Stimulated activated CD8-positive, alpha-beta memory T cell treated with anti-CD3 and anti-CD28 coated beads, Interleukin-4, amount 100 ng/mL, for 1 hour (primary cell): ENCODE measurements at places on chromosomes 3 and 15.

- DNase-seq = no peak
Measured at GRCh38 chr3:189833996-189834395, 202.8 kb downstream of the TP63 start.

- DNase-seq = no peak
Measured at GRCh38 chr15:57146506-57147201, 228.2 kb downstream of the TCF12 start.

DNA sequence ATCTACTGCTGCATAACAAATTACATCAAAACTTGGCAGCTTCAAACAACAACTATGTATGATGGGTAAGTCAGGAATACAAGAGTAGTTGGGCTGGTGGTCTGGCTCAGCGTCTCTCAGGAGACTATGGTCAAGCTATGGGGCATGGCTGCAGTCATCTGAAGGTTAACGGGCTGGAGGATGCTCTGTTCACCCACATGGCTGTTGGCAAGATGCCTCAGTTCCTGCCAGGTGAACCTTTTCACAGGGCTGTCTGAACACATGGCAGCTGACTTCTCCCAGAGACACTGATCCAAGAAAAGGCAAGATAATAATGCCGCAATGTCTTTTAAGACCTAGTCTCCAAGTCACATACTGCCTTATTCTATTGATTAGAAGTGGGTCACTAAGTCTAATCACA lies 63.7 kb downstream of the GPR176 start:
- no peak for DNase-seq

GRCh38 chr3:187741403-187742350 lies 3.6 kb downstream of the BCL6 start:
- peak; percentile 59 for DNase-seq

- DNase-seq = no peak
Measured at GRCh38 chr3:183904833-183905780, 20.4 kb upstream of the PARL start.

DNA sequence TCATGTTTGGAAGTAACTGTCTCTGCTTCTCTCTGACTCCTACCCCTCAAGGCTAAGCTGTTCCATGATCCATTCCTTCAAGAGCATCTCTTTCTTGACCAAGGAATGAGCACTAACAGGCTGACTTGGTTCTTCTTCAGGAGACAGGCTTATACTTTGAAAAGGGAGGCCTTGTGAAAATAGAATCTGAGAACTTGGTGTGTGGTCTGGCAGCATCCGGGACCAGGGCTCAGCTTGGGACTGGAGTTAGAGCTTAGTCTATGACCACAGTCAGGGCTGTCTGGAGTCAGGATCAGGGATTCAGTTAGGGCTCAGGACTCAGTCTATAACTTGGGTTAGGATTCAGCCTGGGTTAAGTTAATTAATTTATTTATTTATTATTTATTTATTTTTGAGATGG lies 44.9 kb upstream of the SLC6A6 start:
- DNase-seq = no peak

DNA sequence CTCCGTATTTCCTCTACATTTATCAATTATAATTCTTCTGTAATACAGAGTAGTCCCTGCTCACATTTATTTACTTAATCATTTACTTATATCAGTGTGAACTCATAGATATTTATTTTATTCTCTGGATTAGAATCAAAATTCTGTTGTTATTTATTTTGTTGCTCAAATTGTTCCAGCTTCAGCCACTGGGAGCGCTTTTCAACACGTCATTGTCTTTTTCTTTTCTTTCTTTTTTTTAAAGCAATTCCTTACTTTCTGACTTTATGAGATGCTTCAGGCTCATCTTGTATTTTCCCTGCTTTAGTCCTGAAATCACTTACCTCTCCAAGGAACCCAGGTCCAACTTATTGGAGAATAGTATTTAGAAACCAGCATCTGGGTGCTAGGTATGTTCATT lies 53.4 kb downstream of the GLCE start:
- DNase-seq = no peak

DNA sequence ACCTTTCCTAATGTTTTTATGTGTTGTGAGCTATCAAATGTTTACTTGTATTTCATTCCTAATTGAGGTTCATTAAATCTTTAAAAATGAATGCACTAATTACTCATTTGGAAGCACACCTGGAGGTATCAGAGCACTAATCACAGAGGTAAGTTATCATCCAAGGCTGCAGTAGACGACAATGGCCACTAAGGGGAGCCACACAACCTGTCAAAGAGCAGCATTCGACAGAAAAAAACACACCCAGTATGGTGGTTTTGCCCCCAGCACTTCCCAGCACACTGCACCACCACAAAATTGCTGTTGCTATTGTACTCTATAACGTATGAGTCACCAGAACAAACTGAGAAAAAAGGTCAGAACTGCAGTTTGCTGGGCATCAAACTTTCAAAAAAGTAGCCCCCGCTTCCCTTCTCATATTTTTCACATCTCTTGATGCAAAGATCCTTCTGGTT lies 205.9 kb upstream of the IGF1R start:
- peak; percentile 9 for DNase-seq

GRCh38 chr15:45762726-45763125 lies 127.9 kb downstream of the SQOR start:
- no peak for DNase-seq

DNA sequence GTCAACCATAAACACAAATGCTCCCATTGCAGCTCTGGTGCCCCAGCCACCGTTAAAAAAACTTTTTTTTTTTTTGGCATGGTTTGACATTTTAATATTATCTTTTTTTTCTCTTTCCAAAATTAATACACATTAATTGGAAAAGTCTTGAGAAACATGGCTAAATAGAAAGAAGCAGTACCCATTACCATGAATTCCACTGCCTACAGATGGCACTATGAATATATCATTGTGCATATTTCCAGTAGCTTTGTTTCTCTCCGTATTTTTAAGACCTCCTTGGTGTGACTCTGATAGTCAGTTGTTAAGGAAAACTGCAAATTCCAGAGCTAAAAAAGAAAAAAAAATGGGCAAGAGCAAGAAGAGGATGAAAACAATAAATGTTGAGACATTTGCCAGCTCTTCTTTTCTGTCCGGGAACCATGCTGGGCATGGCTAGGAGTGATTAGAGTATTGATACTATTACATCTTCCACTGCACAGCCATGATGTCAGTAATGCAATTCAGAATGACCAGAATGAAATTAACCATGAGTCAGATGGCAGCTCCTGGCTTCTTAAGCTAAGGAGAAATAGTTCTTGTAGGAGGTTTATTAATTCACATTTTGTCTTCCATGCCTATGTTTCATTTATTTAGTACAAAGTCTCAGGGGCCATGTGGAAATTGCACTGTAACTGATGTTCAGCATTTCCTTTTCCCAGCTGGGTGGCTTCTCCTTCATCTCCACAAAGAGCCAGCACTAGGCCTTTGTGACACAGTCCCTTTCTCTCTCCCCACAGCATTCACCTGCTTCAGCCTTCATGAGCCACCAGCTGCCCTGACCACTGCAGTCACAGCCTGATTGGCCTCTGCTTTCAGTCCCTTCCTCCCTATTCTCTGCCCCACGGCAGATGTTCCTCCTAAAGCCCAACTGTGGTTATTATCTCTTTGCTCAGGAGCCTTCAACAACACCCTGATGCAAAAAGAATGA lies 31.8 kb downstream of the SLC7A14 start:
- DNase-seq = no peak

DNA sequence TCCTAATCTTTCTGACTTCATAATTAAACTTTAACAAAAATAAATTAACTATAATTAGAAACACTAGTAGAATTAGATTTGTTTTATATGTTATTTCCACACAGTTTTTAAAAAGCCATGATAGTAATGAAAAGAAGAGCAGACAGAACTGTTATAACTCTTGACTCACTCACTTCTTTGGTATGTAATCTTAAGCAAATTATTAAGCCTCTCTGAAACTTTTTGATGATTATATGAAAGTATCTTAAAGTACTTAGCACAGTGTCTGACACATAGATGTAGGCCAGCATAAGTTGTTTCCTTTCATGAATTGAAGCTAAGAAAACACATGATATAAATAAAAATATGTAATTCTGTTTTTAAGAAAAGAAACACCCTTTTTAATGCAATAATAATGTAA lies 123.6 kb upstream of the MLF1 start:
- DNase-seq = no peak

GRCh38 chr15:73632670-73633058 lies 525 bp downstream of the NPTN start:
- DNase-seq = no peak

- no peak for DNase-seq
Measured at GRCh38 chr3:133887074-133887802, 8.4 kb downstream of the RAB6B start.

DNA sequence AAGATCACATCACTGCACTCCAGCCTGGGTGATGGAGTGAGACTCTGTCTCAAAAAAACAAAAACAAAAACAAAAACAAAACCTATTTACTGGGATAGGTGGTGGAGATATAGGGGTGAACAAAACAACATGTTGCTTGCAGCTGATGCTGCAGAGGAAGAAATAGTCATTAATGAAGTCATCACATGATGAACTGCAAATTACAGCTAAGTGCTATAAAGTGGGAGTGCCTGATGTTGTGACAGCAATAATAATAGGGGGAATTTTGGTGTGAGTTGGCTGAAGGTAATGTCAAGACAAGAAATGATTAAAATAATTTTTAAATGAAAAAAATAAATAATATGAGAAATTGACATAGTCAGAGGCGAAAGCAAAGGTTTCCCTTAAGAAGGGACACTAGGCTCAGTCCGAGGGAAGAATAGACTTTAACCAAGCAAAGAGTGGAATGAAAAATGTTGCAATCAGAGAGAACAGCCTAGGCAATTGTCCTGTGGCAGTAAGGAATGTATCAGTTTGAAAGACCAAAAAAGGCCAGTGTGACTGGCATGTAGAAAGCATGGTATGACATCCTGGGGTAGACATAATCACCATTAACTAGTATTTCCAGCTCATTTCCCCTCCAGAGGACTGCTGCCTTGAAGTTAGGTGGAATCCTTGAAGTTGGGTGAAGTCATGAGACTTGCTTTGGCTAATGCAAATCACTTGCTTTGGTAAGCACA lies 14.7 kb upstream of the PIK3CB start:
- DNase-seq = no peak

DNA sequence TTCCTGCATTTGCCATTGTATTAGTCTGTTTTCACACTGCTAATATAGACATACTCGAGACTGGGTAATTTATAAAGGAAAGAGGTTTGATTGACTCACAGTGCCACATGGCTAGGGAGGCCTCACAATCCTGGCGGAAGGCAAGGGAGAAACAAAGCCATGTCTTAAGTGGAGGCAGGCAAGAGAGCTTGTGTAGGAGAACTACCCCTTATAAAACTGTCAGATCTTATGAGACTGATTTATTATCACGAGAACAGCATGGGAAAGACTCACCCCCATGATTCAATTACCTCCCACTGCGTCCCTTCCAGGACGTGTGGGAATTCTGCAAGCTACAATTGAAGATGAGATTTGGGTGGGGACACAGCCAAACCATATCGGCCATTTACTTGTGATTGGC lies 27.8 kb downstream of the YEATS2 start:
- no peak for DNase-seq

DNA sequence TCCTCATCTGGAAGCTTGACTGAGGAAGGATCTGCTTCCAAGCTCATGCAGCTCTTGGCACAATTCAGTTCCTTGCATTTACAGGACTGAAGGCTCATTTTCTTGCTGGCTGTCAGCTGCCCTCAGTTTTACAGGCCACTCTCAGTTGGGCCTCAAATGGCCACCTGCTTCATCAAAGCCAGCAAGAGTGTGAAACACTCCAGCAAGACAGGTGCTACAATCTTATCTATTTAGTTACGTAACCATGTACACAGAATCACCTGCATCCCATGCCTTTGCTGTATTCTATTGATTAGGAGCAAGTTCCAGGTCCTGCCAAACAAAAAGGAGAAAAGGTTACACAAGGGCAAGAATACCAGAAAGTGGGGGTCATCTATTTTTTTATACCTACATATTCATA lies 40.8 kb downstream of the RHCG start:
- DNase-seq = no peak

GRCh38 chr3:37739579-37740290 lies 121.9 kb upstream of the CTDSPL start:
- no peak for DNase-seq

GRCh38 chr15:73366766-73367623 lies 1.8 kb downstream of the HCN4 start:
- DNase-seq = no peak

DNA sequence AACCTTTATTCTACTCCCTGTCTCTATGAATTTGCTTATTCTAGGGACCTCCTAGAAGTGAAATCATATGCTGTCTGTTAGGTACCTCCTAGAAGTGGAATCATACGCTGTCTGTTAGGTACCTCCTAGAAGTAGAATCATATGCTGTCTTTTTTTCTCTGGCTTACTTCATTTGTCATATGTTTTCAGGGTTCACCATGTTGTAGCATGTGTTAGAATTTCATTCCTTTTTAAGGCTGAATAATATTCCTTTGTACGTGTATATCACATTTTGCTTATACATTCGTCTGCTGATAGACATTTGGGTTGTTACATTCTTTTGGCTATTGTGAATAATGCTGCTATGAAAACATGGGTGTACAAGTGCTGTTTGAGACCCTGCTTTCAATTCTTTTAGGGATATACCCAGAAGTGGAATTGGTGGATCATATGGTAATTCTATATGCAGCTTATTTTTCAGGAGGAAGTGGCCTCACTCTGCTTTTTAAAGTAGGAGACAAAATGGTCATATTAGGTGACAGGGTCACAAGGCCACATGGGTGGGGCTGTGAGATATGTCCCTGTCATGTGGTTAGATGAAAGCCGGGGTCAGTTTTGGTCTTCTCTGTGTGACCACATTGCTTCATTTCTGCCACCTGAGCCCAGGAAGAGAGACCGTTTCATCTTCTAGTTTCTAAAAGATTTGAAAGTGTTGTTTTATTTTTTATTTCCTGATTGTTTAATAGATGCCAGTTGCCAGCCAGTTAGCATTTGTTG lies 76.7 kb downstream of the FLNB start:
- DNase-seq = no peak

DNA sequence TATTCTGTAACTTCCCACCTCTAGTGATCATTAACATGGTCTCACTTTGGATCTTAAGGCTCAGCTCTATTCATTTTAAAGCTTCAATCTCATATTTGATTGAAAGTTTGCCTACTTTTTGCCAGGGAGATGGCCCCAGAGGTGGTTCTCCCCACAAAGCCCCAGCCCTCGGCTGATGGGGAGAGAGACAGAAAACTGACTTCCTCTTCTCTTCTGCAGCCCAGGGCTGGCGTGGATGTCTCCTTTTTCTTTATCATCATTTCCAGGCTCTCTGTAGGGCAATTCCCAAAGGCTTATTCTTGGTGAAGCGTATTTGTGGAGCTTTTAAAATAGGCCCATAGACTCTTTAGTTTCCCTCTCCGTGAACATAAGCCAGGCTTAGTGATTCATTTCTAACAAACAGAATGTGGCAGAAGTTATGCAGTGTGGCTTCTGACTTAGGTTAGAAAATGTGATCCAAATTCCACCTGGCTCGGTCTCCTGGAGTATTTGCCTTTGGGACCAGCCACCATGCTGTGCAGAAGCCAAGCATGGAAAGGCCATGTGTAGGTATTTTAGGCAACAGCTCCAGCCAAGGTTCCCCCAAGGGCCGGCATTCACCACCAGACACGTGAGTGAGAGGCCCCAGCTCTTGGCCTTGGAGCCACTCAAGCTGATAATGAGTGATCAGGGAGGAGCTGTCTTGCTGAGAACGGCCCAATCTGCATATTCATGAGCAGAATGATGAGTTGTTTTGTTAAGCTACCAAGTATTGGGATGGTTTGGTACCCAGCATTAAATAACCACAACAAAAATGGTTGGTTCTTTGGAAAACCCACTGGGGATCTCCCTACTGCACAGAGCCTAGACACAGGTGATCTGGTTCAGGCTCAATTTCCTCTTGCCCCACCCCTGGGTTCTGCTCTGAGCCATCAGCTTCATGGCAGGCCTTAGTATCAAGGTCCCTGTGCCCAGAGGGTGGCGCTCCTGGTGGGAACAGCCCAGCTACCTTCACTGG lies 353.2 kb upstream of the PROK2 start:
- no peak for DNase-seq
